ENCODE measurements at places on chromosomes 13 and 19.

DNA sequence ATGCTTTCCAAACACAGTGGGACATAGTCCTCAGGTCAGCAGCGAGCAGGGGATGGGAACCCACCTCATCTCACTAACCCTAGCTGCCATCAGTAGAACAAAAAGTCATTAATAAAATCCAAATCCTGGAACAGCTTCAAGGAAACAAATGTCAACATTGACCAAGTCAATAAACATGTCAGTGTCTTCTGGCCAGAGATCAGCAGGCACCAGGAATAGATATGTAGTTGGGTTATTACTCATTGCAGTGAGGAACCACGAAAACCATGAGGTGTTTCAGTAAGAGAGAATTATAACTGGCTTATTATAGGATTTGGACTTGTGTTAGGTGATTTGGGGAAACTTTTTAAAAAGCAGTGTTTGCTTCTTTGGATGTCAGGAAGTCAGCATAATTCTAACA is 17.1 kb upstream of the CD33 start:
- DNase-seq, result peak; percentile 49

GRCh38 chr13:109241160-109241559 is 545.2 kb downstream of the IRS2 start:
- no peak for DNase-seq

DNA sequence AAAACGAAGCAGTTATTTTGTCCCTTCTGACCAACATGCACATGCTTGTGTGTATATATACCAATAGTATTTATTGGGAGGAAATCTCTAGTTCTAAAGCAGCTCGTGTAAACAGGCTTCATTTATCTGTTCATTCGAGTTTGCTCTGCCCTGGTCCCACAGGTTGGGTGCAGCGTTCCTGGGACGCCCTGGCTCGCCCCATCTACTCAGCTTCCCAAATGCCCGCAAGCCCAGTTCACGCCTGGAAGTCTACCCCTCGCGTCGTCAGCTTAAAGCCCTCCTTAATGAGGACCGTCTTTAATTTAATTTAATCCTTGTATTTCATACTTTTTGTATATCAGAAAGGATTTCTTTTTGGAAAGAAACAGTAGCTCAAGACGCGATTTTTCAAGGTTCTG is 604 bp downstream of the THSD1 start:
- no peak for DNase-seq

DNA sequence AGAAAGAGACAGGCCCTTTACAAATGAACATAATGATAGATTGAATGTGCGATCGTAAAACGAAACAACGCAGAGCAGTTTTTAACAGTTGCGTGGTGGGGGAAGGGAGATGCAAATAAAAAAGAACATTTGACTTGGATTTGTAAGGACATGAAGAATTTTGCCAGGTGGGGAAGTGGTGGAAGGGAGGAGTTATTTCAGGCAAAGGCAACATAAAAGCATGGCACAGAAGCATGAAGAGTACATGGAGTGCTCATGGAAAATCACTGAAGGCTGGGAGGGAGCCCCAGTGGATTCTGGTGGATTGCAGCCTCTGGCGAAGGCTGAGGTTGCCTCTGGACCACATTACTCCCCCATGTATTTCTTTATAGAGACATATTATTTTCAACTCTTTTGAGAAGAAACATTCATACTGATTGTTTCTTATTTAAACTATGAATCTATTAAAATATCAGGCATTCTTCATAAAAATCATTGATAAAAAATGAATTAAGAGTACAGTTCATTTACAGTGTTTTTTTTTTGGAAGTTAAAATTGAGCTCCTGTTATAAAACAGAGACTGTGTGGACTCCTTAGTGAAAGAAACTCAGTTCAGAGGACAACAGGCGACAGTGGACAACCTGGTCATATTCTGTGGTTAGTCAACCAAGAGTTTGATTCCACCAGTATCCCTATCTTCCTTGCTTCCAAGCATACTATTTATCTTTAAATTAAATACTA is 57.5 kb downstream of the STARD13 start:
- DNase-seq, result peak; percentile 71

DNA sequence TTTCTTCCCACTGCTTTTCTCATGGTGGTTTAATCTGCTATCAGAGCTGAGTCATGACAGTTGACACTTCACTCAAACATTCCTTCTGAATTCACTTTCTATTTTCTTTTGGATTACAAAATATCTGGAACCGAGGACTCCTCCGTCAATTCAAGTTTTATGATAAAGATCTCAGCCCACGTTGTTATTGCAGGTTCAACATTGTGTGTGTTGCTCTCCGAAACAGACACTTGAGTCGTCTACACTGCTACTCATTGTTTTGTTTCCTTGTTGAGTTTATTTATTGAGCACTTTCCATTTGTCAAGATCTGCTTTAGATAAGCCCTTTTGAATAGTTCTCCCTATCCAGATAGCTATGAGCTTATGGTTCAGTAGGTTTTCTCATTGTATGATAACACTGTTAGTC is 636.1 kb upstream of the GPC6 start:
- DNase-seq, result no peak

Measured in prostate gland (tissue), 2 donors.